ENCODE measurements at places on chromosomes 2 and 18.

- DNase-seq = no peak
These were observed 2.4 kb downstream of the MAP4K4 start for GRCh38 chr2:101699755-101700461.

DNA sequence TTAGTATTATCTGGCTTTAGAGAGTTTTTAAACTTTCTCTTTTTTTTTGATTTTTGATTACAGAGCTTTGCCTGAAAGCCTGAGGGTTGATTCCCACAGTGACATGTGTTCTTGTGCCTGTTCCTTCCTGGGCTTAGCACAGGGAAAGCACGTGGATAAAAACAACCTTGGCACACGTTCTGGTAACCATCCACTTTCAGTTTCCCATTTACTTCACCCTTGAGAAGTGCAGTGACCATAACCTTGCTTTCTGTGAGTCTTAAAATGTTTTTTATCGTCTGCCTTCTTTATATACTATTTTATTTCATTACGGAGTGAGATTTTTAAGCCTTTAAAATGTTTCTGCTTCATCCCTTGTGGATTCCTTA lies 11.5 kb downstream of the CD226 start:
- DNase-seq = no peak

- DNase-seq = no peak
These were observed 163.6 kb downstream of the NAPG start for GRCh38 chr18:10689236-10690034.

- no peak for DNase-seq
These were observed 11.3 kb upstream of the PPP3R1 start for GRCh38 chr2:68263632-68264031.

GRCh38 chr2:180231015-180231414 lies 223.9 kb upstream of the CWC22 start:
- DNase-seq = no peak

- DNase-seq = no peak
These were observed 16.2 kb downstream of the AFF3 start for GRCh38 chr2:100126201-100126600.

DNA sequence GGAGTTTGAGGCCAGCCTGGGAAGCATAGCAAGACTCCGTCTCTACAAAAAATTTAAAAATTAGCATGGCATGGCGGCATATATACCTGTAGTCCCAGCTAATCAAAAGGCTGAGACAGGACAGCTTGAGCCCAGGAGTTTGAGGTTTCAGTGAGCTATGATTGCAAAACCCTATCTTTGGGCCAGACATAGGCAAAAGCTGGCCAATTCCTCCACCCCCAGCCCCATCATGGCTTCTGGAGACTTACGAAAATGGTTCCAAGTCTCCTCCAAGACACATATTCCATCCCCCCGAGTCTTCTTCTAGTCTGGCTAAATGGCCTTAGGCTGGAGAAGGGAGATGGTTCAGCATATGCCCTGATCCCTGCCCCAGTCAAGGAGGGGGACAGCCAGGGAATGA lies 172.8 kb upstream of the HAAO start:
- DNase-seq = no peak

- DNase-seq = peak; percentile 1
These were observed 84.2 kb upstream of the TTN start for GRCh38 chr2:178891265-178891958.

GRCh38 chr2:124580263-124580662 lies 555.2 kb downstream of the CNTNAP5 start:
- no peak for DNase-seq
